Hippocampal formation (tissue), 2 donors: ENCODE measurements at places on chromosomes 11 and 22.

- DNase-seq, result no peak
Measured at GRCh38 chr11:123856444-123856843, 29.0 kb downstream of the TMEM225 start.

DNA sequence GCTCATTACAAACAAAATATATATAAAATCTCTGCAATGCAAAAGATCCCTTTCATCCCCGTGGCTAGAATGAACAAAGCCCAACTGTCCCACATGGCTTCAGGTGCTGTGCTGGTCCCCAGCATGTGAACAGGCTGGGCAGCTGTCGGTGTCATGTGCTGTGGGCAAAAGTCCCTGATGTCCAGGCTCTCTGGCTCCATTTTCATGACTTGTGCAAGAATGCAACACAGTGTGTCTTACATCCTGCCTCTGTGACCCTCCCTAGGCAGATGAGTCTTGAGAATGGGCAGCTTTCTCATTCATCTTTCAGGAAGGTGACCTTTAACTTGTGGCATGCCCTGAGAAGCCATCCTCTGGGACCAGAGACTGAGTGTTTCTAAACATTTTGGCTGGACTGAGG, 14.5 kb downstream of the GUCD1 start:
- DNase-seq, result no peak

DNA sequence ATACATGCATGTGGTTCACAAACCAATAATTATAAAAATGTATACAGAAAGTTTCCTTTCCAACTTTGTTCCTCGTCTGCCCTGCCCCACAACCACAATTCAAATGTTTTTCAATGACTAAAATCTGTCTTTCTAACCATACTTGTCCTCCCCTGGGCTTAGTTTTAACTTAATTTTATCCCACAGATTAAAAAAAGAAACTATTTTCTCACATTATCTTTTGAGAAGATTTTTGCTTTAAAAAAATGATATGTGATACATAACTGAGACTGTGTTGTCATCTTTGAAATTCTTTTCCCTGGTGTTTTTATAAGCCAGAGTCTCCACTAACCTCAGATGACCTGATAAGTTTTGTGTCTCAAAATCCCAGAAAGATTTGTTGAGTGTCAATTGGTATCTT, 79.0 kb downstream of the FDX1 start:
- DNase-seq, result no peak

DNA sequence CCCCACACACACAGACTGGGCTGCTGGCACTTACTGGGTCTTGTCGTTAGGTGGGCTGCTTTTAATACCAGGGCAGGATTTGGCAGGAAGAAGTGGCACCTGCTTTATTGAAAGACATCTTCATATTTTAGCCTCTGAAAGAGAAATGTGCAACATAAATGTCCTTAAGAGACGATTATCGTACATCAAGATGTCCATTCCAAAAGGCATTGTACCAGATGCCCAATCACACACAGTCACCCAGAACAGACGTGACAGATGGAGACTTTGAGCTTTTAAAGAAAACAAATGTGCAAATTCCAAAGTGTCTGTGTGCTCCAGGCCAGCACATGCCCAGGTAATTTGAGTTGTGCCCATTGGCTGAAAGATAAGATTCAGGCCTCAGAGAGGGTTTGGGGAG, 155.7 kb downstream of the RRAS2 start:
- DNase-seq, result no peak

GRCh38 chr11:123624974-123625373, 29.4 kb downstream of the SCN3B start:
- DNase-seq, result no peak

DNA sequence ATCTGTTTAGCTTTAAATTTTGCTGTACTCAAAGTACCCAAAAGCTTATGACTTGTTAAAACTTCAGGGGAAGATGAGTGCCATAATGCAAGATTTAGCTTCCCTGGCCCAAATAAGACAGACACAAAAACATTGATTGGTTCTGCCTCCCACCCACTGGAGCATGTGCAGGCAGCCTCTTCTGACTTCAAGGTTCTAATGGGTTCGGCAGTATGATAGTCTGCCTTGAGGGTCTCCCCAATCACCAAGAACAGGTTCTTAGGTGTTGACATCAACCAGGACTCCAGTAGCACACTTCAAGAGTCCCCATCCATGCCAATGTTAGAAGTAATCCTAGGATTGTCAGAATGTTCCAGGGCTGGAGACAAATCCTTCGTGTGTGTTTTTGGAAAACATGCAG, 12.5 kb downstream of the EIF4G2 start:
- no peak for DNase-seq

GRCh38 chr22:23519442-23520157, 60.5 kb downstream of the IGLL1 start:
- DNase-seq, result no peak
